ENCODE measurements at places on chromosomes 6 and 20.

GRCh38 chr6:170148709-170149470, 142.0 kb downstream of the DLL1 start:
- DNase-seq, result no peak

DNA sequence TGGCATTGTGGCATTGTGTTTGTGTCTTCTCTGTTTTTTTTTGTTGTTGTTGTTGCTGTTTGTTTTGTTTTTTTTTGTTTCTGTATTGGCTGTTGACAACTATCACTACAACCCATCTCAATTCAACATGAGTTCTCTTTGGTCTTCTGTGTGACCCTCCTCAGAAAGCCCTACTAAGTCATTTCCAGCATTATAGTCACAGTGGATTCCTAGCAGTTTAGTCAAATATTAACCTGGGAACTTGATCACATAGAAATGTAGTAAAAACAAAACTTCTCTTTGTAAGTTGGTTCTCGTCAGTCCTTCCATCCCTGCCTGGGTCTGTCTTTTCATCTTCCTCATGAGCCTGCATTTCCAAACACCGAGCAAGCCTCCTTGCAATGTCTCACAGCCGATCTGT, 16.8 kb downstream of the SLC17A2 start:
- DNase-seq, result no peak

DNA sequence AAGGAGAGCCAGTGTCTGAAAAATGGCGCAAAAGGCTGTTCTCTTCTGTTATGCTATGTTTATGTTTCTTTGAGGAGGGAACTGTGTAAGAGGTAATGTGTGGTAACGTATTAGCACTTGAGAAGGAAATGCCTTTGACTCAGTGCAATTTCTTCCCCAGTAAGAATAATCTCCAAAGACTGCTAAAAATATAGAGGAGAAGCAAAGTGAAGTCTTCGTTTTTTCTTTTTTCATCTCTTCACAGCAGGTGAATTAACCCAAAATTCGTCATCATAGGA, 47.1 kb upstream of the IFNGR1 start:
- DNase-seq, result no peak

- DNase-seq, result no peak
Measured at GRCh38 chr20:8787090-8787489, 281.8 kb upstream of the PLCB4 start.

- DNase-seq, result no peak
Measured at GRCh38 chr6:17446713-17447112, 53.3 kb downstream of the CAP2 start.

- DNase-seq, result no peak
Measured at GRCh38 chr6:142757852-142758628, 186.9 kb downstream of the HIVEP2 start.

- DNase-seq, result no peak
Measured at GRCh38 chr20:24790746-24791283, 158.3 kb upstream of the CST7 start.

DNA sequence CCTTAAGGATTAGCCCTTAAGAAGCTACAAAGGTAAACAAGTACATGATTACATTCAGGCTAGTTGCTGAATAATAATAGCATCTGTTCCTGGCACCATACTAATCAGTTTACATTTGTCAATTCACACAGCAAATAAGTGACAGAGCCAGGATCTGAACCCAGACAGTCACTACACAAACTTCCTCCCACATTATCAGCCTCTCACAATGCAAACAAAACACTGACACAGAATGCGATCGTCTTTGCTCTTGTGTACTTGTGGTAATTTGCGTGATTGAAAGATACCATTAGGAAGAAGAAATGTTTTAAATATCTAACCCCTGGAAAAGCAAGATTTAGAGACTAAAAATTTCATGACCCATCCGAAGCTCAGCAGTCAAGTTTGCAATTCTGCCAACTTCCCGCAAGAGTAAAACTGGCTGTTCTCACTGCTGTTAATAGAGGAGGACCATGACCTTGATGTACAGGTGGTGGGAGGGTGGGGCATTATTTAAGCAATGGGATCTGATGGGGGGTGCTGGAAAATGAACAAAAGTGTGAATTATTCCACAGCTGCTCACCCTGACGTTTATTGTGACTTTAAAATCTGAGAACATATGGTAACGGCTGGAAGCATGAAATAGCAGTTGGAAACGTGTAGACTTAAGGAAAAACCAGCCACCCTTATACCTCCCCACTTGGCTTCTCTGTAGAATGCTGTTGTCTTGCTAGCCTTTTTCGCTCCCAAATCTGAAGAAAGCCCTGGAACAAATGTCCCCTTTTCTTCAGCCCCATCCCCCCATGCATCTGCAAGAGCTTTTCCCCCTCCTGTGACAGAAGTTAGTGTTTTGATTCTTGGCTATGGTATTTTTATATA, 95.3 kb upstream of the ARMC2 start:
- no peak for DNase-seq

- no peak for DNase-seq
Measured at GRCh38 chr6:167559675-167560479, 235.0 kb downstream of the TTLL2 start.

- DNase-seq, result no peak
Measured at GRCh38 chr6:29814379-29815117, 13.1 kb upstream of the HLA-G start.

- DNase-seq, result no peak
Measured at GRCh38 chr6:53230775-53231467, 82.3 kb upstream of the GCM1 start.

- DNase-seq, result no peak
Measured at GRCh38 chr6:165755583-165755982, 92.5 kb upstream of the PDE10A start.

- DNase-seq, result no peak
Measured at GRCh38 chr6:14077193-14077867, 40.2 kb upstream of the CD83 start.

DNA sequence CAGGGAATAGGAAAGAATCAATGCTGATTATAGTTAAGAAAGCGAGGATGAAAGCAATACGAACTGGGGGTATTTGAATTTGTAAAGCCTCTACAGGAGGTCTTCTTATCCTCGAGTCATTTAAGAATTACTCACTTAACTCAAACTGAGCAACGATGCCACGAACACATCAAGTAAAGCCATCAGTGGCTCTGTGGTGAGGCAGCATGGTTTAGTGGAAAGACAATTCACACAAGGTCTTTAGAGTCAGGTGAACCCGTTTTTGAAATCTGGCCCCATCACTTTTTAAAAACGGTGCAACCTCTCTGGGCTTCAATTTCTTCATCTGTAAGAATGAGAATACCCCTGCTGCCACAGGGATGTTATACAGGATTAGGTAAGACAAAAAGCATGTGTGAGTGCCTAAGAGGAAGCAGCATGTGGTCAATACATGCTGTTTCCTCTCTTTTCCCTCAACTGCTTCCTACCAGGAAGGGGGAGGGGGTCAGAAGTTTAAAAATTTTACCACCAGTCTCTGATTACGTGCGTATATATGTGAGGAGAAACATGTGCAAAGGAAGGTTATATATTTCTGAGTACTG, 162.0 kb downstream of the BTBD9 start:
- no peak for DNase-seq

DNA sequence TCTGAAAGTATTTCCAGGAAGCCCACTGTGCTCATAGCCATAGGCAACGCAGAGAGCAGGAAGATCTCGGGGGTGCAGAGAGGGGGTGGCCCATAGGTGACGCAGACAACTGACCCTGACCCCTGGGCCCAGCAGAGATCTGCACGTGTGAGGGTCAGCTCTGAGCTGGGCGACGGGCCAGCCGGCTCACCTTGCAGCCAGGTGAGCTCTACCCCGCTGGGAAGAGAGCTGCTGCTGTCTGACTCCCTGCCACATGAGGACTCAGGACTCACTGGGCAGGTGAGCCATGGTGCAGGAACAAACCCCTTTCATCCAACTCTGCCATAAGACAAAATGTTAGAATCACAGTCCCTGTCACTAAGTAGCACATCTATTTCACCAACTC, 19.6 kb downstream of the ZBTB46 start:
- DNase-seq, result no peak

- no peak for DNase-seq
Measured at GRCh38 chr6:154996841-154997311, 1.8 kb downstream of the TIAM2 start.

DNA sequence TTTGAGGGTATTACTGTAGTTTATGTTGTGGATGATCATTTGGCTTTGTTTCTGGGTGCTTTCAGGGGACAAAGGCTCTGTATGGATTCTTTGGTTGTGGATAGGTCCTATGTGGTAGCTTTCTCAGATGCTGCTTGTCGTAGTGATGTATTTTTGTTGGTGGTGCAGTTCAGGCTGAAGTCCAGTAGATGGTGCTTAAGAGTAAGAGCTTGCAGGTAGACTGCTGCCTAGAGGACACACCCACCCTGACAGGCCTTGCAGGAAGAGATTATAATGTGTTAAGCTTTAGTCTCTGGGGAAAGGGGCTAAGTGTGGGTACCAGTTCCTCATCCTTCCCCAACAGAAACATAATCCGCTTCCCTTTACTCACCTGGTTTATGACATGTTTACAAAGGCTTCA, 62.6 kb upstream of the ADGRB3 start:
- DNase-seq, result no peak

- DNase-seq, result no peak
Measured at GRCh38 chr20:47549671-47550070, 48.0 kb downstream of the NCOA3 start.

DNA sequence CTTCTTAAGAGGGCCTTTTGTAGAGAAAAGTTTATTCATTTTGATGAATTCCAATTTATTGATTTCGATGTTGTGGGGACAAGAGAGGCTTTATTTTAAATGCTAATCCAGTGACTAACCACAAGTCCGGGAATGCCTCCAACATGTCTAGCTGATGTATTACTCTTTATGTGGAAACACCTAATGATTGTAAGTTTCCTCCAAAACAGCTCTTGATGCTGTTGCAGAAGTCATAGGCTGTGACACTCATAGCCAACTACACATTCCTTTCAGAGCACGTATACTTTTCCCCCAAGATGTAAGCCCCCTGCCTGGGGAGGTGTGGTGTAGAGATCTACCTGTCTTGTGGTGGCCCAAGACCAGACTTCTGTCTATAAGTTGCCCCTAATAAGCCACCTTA, 61.3 kb upstream of the RNF24 start:
- no peak for DNase-seq

DNA sequence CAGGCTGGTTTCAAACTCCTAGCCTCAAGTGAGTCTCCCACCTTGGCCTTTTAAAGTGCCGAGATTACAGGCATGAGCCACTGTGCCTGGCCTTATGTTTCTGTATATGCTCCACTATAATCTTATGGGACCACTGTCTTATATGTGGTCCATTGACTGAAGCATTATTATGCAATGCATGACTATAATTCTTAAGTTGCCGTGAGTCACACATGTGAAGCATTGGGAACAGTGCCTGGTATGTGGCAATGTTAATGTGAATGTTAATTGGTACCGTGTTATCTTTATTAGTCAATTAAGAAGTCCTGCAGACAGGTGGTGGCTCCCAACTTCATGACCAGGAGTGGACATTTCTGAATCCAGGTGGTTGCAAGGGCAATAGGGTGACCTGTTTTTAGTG, 14.7 kb upstream of the ASXL1 start:
- no peak for DNase-seq

GRCh38 chr6:132190815-132191175, 210.5 kb downstream of the MOXD1 start:
- no peak for DNase-seq

- no peak for DNase-seq
Measured at GRCh38 chr6:124567401-124567800, 394.8 kb upstream of the RNF217 start.

DNA sequence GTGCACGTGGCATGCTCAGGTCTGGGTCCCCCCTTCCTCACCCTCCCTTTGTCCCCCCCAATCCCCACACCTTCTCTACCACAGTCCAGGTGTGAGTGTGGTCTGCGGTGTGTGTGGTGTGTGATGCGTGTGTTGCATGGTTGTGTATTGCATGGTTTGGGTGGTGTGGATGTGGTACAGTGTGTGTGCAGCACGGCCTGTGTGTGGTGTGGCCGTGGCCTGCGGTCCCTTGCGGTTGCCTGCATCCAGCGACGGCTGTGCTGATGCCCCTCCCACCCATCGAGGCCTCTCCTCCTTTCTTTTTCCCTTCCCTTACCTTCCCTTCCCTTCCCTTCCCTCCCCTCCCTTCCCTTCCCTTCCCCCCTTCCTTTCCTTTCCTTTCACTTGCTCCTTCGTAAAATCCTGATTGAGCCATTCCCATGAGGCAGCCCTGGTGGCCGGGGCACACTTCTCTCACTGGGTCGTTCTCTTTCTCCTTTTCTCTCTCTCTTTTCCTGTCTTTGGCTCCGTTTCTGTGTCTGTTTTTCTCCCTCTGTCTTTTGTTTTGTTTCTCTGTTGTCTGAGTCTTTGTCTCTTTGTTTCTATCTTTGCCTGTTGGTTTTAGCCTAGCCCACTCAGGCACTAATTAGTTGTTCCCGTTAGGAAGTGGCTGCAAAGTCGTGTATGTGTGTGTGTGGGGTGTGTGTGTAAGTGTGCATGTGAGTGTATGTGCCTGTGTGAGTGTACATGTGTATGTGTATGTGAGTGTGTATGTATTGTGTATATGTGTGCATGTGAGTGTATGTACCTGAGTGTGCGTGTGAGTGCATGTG, 65.7 kb downstream of the SRC start:
- DNase-seq, result no peak

- DNase-seq, result no peak
Measured at GRCh38 chr20:19916531-19917485, 100.4 kb upstream of the NAA20 start.

GRCh38 chr6:41645007-41645618, 6.8 kb downstream of the MDFI start:
- no peak for DNase-seq

DNA sequence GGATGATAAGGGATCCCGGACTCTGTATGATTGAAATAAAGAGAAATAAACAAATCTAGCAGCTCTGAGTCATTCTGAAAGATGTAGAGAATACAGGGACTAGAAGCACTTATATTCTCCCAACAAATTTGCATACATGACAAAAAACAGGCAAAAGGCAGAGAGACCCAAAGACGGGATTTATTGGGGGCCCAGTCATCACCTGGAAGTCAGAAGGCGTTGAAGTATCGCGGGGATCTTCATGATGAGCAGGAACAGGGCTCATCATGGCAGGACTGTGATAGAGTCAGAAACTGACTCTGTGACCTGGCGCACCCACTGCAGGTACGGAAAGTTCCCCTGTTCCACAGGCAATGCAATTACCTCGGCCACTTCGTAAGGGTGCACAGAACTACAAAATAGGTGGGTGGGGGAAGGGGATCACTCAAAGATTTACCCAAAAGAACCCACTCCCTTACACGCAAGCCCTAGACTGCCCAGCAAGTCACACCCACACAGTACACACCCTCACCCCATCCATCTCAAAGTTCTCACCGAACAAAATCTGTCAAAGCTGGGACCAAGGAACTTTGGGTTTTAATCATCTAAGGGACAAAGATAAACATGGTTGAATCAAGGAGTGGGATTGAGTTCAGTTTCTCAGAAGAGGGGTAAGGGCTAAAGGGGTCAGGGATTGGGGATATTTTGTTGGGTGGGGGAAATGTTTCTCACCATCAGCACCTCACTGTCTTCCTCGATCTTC, 1.4 kb downstream of the CUTA start:
- no peak for DNase-seq

Data from stimulated activated CD4-positive, alpha-beta T cell treated with anti-CD3 and anti-CD28 coated beads, Interleukin-4, amount 100 ng/mL, for 48 hours (primary cell).